ENCODE measurements at places on chromosomes 5 and 9.

- no peak for DNase-seq
Observed at GRCh38 chr5:73179730-73180129, 6.7 kb downstream of the TMEM174 start.

DNA sequence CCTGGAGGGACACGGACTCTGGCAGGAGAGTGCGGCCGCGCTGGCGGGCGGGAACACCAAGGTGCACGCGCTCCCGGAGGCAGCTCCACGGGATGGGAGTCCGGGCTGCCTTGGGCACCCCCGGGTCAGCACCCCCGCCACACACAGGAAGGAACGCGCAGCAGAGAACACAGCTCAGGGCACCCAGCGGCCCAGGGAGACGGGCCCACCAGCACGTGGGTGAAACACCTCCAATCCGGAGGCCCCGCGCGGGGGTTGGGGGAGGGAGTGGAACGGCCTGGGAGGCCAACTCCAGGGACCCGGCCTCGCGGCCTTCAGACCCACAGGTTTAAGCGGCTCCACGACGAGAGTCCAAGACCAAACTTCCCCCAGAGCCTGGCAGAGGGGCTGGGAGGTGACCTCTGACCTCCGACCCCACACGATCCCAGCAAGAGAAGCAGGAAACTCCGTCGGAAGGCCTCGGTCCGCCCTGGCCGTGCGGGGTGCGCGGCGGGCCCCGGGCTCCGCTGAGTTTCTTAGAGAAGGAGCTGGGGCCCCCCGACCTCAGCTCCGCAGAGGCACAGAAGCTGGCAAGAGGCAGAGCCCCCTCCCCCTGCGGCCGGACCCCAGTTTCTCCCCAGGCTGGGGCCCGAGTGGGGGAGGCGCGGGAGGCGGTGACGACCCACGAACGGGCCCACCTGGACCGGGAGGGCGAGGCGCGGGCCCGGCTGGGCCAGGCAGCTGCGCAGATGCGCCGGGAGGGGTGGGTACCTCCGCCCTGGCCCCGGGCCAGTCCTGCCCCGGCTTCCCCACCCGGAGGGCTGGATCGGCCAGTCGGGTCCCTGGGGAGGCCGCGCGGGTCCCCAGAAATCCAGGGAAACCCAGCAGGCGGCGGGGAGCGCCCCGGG is 851 bp downstream of the NACC2 start:
- peak; percentile 65 for DNase-seq

- DNase-seq, result no peak
Observed at GRCh38 chr5:53311681-53312080, 168.7 kb upstream of the FST start.

- no peak for DNase-seq
Observed at GRCh38 chr5:172744123-172745104, 26.6 kb downstream of the DUSP1 start.

GRCh38 chr5:15521381-15522186 is 21.6 kb downstream of the FBXL7 start:
- DNase-seq, result no peak

GRCh38 chr5:129609710-129610109 is 138.2 kb upstream of the MINAR2 start:
- DNase-seq, result no peak

- no peak for DNase-seq
Observed at GRCh38 chr5:116448870-116449427, 125.7 kb downstream of the SEMA6A start.

All from RCC 7860 (cell line).